ENCODE measurements at places on chromosomes 16 and 17. TPM values are rescaled to one million over a fixed set of nuclear protein-coding genes. Genes with fewer than 3 reads are reported as not detected.
A peak's percentile ranks its signal among the peaks of the same experiment; 100 is the strongest.

NACA2 gene
- not detected for total RNA-seq

ZNF778 gene
- total RNA-seq, result 13.8 TPM

RDM1 gene
- not detected for total RNA-seq

FAM20A gene
- 37.0 TPM for total RNA-seq

USP31 gene
- total RNA-seq, result 9.0 TPM

PPM1D gene
- 8.7 TPM for total RNA-seq

GRCh38 chr16:85768199-85768598 is 17.3 kb upstream of the C16orf74 start:
- DNase-seq, result no peak

- peak; percentile 83 for DNase-seq
Observed at GRCh38 chr16:13923703-13924298, 3.8 kb downstream of the ERCC4 start.

DNA sequence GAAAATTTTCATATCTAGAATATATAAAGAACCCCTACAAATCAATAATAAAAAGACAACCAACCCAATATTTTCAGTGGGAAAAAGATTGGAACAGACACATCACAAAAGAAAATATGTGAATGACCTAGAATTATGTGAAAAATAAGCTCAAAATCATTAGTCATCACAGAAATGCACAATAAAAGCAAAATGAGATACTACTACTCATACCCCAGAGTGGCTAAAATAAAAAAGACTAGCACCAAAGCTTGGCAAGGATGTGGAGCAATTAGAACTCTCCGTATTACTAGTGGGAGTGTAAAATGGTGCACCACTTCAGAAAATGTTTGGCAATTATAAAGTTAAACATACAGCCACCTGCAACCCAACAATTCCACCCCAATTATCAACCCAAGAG is 48.0 kb upstream of the CDH5 start:
- DNase-seq, result no peak

GRCh38 chr16:66408163-66409048 is 18.7 kb upstream of the BEAN1 start:
- DNase-seq, result peak; percentile 63

GRCh38 chr17:73226556-73227172 is 33.8 kb downstream of the COG1 start:
- peak; percentile 28 for DNase-seq

DNA sequence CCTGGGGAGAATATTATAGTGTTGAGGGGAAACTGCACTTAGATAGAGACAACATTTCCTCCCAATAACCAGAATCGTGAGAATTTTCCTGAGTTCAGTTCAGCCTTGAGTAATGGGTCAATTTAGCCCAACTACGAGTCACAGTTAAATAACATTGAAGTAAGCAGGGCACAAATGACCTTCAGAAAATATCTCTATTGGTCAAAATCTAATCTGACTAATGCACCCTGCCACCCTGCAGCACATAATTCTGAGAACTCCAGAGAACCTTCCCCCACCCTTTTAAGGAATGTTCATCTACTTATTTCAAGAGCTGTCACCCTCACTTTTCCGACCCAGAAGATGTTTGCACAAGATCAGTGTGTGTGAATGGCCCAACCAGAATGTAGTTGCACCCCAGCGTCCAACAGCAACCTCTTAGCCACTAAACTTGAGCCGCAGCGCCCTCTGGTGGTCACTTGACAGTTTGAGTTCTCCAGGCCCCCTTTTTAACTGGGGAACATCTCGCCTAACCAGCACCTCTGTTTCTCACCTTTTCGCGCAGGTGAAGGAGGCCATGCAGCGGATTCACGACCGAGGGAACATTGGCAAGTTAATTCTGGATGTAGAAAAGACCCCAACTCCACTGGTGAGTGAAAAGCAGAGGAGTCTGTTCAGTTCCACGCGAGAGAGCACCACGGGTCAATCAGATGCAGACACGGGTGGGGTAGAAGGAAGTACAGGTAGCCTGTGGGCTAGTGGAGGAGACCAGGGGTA is 50.9 kb upstream of the CLEC3A start:
- DNase-seq, result peak; percentile 87

GRCh38 chr17:19294443-19294842 is 57.3 kb downstream of the EPN2 start:
- DNase-seq, result no peak

DNA sequence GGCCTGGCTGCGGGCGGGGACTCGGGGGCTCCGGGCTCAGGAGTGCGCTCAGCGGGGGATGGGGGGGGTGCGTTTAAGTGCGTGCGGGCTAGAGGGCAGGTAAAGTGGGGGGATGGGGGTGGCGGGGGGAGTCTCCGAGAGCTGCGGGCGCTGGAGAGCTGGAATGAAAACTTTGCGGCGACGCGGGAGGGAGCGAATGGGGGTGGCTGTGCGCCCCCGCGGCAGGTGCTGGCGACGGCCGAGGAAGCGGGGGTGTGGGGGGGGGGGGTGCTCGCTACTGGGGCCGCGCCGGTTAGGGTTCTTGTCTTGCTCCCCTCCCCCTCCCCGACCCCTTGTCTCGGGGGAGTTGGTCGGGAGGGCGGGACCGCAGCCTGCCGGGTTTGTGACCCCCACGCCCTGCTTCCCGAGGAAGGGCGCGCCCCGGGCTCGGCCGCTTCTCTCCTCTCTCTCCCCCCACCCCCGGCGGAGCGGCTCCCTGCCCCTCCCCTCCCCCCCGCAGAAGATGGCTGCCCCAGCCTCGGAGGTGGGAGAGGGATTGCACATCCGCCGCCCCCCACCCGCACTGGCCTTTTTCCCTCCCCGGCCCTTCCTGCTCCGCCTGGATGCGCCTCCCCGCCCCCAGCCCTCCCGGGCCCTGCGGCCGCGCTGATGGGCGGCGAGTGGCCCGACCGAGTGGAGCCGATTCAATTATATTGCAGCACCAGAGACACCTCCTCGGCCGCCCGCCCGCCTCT is 649 bp downstream of the GSE1 start:
- DNase-seq, result peak; percentile 22

DNA sequence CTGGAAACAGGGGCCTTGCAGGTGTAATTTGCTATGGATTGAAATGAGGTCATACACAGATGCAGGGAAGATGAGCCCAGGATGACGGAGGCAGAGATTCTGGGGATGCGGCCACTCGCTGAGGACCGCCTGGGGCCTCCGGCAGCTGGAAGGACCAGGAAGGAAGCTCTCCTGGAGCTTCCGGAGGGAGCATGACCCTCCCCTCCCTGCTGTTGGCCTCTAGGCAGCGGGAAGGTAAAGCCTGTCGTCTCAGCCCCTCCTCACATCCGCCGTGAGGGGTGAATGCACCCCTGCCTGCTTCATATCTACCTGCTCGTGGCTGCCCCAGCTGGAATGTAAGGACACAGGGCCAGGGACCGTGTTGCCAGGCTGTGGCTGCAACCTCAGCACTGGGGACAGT is 29.1 kb upstream of the ZNF469 start:
- no peak for DNase-seq

- no peak for DNase-seq
Observed at GRCh38 chr16:56669840-56670619, 416 bp downstream of the MT1H start.

GRCh38 chr17:77478281-77478680 is 337.5 kb downstream of the SEC14L1 start:
- no peak for DNase-seq

DNA sequence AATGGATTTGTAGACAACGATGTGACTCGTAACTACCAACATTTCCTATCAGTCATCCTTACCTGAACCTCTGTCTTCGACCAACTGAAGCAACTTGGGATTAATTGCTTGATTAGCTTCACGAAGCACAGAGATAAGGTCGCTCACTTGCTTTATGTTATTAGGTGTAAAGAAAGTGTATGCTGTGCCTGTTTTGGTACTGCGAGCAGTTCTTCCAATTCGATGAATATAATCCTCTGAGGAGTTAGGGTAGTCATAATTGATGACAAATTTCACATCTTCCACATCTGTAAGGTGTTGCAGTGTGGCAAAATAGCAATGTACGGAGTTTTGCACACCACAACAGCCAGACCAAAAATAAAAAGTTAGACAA is 3.6 kb upstream of the POLG2 start:
- DNase-seq, result no peak

GRCh38 chr16:31537362-31538242 is 9.9 kb downstream of the AHSP start:
- DNase-seq, result no peak

- DNase-seq, result no peak
Observed at GRCh38 chr17:73099511-73099910, 7.0 kb upstream of the SLC39A11 start.

DNA sequence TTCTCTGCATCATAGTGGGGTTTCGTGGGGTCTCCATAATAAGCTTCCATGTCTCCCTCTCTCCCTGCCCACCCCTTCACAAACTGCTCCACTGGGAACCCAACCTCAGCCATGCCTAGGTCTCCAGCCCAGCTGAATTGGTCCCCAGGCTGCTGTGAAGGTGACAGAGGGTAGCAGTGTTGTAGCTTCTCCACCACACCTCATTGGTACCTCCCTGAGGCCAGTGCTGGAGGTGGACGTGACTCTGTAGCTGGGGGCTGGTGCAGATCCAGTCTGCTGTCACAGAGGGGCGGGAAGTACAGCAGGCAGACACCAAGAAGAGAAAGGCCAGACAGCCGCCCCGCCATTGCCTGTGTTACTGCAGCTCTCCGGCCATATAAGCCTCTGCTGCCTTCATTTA is 82.1 kb downstream of the OR1D5 start:
- DNase-seq, result no peak

GRCh38 chr17:35901631-35902175 is 21.5 kb upstream of the CCL5 start:
- DNase-seq, result peak; percentile 84

DNA sequence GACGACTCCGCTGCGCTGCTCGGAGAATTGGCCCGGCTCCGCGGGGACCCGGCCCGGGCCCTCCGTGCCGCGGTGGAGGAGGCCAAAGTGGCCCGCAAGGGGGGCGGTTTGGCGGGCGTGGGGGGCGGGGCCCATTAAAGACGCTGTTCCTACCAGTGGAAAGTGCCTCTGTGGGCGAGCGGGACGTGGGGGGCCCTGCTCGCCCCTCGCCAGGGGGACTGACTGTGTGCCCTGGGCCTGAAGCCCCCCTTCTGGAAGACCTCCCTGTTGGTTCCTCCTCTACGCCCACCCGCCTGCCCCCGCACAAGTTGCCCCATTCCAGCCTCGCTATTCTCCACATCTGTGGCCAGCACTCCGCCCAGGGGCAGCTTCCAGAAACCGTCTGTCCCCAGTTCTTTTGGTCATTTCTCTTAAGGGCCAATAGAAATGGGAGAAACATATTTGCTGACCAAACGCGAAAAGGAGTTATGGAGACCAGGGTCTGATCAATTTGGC is 1.9 kb upstream of the FGF11 start:
- DNase-seq, result no peak

GRCh38 chr16:19776147-19776546 is 58.1 kb downstream of the IQCK start:
- DNase-seq, result no peak

DNA sequence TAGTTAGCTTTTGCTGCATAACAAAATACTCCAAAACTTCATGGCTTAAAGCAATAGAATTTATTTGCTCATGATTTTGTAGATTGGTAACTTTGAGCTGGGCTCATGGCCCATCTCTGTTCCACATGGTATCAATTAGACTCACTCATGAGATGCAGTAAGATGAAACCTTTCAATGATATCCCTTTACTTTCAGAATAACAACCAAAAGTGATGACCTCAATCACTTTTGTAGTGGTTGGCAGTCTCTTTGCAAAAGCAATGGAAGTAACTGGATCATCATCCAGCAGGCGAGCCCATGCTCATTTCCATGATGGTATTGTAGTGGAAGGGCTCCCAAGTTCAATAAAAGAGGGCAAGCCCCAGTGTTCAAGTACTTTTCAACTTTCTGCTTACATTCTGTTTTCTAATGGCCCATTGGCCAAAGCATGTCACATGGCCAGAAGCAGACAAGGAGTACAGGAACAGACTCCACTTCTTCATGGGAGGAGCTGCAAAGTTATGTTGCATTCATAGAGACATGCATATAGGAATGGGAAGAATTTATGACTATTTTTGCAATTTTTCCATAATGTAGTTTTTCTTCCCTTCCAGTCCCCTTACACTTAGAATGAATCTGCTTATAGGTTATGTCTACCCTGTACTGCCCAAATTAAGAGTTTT is 41.7 kb downstream of the EFCAB5 start:
- DNase-seq, result no peak

GRCh38 chr16:72886346-72886974 is 161.5 kb downstream of the ZFHX3 start:
- no peak for DNase-seq

DNA sequence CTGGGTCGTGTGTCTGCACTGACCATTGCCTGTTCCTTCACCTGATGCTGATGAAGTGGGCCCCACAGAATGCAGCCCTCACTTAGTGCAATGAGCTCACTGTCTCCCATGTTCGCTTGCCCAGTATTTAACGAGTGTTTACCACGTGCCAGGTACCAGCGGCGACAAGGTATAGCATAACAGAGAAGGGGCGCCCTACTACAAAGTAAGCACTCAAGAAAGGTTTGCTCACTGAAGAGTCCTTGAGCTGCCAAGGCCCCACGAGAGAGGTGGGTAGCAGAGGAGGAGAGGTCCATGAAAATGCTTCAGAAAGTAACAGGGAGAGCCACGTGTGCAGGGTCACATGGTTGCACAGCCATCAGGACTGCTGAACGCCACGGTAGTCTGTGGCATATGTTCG is 230.0 kb downstream of the NTN1 start:
- DNase-seq, result no peak

- no peak for DNase-seq
Observed at GRCh38 chr17:7215652-7216180, 3.9 kb downstream of the DLG4 start.

DNA sequence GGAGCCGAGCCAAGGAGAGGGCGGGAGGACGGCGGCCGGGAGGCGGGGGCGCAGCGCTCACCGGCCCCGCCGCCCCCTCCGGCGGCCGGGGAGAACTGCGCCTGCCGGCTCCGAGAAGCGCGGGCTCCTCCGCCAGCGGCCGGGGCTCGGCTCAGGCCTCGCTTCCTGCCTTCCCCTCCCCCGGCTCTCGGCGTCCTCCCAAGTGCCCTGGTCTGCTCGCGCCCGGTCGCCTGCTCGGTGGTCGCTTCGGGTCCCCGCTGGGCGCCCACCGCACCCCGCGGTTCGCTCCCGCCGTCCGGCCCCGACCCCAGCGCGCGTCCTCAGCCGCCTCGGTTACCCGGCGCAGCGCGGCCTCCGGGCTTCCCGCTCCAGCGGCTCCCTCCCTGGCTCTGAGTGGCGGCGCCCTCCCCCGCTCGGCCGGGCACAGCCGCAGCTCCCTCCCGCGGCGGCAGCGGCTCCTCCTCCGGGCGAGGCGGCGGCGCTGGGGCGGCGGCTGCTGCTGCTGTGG is 313 bp downstream of the UBTF start:
- DNase-seq, result peak; percentile 54

Data from fibroblast of the aortic adventitia (primary cell).